Amniotic stem cell (primary cell): ENCODE measurements at places on chromosomes 1 and 21.

DNA sequence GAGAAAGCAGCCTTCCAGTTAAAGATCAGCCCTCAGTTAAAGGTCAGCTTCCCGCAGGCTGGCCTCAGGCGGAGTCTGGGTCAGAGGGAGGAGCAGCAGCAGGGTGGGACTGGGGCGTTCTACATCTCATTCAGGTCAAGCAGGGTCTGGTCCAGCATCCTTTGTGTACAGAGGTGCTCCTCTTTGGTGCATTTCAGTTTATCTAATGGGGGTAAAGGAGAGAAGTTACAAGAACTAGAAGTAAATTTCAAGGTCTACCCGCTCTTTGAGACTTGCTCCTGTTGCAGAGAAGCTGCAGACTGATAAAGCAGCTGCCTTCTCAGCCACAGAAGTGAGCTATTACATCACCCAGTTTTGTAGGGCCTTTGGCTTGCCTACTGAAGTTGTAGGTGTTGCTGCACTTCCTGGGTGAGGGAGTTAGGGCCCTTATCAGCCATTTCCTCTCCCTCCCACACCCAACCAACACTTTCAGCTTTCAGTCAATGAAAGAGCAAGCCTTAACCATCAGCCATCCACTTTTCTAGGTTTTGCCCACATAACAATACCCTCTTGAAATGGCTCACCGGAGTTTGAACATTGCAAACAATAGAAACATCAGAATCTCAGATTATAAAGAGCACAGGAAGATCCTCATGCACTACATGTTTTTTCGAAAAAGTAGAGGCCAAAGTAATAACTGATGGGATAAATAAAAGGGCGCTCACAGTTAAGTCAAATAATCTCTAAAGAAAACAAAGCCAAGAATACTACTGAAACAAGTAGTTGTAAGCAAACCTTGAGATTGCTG, 2.8 kb upstream of the NUP210L start:
- no peak for DNase-seq

DNA sequence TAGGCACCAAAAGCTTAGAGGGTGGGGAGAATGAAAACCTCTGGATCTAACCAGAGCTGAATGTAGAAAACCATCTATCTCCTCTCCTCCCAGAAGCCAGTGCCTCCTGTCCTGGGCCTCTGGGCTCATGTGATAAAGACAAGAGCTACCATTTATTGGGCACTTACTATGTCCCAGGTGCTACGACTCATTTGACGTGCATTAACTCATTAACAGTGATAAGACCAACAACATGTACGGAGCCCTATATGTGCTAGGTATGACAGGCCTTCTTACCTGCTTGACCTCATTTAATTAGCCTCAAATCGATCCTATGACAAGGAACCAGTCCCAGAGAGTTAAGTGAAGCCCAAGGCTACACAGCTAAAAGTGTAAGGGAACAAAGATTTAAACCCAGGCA, 19.7 kb downstream of the CAPZB start:
- no peak for DNase-seq

- DNase-seq, result no peak
Observed at GRCh38 chr1:11051781-11052511, 4.9 kb upstream of the MASP2 start.

DNA sequence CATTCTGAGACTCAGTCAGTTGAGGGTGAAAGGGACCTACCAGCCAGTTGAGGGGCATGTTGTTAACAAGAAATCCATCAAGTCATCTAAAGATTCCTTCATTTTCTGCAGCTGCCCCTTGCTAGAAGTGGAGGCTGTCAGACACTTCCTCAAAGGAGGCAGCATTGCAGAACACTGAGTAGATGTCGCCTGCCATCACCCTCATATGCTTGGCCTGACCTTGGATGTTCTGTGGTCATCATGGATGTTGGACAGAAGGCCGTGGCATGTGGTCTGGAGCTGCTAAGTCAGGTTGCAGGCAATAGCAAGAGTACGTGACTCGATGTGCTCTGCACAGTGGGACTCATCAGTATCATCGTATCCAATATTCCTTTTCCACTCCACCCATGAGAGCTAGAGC, 70.6 kb downstream of the GATAD2B start:
- DNase-seq, result no peak

DNA sequence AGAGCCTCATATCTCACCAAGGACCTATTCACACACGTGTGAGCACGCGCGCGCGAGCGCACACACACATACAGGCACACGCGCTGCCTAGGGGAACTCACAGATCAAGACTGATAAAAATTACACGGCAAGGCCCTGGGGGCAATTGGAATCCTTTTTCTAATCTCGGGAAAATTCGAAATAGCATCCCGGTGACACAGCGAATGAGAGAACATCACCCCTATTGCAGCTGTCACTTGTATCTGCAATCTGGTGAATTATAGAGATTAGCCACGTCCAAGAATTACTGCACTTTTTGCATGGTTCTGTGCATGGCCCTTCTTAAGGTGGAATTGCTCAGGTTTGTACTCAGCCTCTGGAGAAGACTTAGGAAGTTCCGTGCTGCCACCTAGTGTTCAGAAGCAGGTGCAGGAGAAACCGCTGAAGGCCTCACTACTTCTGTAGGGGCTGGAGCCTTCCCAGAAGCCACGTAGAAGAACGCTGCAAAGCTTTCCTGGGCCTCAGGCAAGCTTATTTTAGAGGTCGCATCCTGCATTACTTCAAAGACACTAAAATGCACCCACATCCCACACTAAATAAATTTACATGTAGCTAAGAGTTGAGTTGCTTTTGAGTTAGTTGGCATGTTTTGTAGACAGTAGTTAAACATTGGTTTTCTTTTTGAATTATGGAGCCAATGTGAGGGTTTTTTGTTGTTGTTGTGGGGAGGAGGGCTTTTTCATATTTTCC, 229.2 kb upstream of the CAMK1G start:
- peak; percentile 82 for DNase-seq

DNA sequence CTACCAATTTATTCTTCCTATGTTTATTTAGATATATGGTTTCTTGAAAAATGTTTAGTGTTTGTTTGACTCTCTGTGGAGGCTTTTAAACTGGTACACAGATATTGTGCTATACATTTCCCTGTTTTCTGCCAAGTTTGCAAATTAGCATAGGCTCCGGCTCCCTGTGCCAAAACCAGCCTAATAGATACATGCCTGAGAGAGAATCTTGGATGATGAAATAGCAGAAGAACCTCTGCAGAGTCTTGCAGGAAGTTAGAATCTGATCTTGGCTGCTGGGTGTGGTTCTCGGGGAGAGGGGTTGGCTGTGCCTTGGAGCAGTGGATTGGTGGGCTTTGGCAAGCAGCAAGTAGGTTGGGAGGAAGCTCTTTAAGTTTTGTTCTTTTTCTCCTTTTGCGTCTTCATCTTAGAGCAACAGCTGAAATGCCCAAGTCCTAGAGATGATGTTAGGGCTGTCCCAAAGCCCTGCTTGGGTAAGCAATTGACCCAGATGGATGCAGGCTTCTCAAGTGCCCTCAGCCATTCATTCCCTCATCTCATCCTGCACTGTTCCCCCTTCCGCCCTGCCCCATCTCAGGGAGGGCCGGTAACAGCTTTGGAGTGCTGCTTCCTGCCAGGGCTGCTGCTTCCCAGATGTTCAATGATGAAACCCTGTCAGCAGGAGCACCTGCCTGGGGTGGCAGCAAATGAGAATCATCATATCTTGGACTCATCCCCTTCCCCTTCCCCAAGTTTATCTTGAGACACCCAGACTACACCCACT, 9.3 kb downstream of the PLA2G2A start:
- no peak for DNase-seq

DNA sequence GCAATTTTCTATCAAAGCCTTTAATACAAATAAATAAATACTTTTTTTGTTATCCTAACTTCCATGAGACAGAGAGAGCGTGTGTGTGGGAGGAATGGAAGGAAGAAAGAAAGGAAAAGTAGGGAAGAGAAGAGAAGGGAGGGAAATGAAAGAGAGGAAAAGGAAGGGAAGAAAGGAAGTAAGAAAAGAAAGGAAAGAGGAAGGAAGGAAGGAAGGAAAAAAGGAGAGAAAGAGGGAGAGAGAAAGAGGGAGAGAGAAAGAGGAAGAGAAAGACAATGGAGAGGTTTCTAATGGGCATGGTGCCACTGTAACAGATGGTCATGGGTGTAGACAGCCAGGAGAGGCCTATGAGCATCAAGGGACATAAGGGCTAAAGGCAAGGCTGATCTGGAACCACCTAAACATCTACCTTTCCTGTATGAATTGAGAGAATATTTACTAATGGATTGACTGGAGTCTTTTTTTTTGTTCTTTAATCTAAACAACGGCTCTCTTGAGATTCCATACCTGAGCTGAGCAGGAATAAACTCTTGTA, 234.9 kb downstream of the PTPRC start:
- DNase-seq, result no peak

DNA sequence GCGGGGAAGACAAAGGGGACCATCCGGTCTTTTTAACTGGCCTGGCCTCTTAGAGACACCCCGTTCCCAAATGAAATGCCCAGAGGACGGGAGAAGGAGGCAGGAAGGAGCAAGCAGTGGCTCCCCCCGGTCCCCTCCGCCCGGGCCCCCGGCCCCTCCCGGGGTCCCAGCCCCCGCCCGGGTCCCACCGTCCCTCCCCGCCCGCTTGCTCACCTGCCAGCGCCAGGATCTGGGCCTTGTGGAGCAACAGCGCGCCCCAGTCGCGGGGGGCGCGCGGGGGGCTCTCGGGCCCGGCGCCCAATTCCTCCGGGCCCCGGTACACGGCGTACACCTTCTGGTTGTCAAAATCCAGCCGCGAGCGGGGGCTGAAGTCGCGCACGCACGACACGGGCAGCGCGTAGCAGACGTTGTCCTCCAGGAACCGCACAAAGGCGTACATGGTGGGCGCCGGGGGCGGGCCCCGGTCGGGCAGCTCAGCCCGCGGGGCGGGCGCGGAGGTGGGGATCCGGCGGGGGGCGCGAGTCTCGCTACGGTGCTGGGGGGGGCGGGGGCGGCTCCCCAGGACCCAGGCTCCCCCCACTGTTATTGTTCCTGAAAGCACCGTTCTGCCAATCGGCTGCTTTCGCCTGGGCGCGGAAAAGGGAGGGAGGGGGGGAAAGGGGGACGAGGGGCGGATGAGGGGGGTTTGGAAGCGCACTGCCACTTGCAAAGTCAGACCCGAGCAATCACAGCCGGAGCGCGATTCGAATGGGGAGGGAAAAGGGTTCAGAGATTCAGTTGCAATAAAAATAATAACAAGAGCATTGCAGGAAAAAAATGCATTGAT, at the start of gene BEND5:
Gene BEND5 (minus strand): TSS at position 499 of the 826 bp plus-strand sequence. CDS start 60 bp downstream, at position 439.
- DNase-seq, result no peak

DNA sequence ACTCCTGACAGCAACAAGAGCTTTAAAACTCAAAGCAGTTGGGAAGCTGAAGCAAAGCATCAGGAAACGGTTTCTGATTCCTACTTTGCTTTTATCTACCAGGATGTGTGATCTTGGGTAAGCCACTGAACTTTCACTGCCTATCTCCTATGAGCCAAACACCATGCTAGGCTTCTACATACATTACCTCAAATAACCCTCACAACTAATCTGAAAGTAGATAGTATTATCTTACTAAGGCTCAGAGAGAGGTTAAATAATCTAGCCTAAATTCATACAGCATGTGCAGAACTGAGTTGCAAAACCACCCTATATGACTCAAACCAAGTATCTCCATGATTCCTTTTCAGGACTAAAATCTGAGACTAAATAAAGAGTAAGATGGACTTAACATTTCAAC, 83.8 kb downstream of the EVI5 start:
- no peak for DNase-seq

DNA sequence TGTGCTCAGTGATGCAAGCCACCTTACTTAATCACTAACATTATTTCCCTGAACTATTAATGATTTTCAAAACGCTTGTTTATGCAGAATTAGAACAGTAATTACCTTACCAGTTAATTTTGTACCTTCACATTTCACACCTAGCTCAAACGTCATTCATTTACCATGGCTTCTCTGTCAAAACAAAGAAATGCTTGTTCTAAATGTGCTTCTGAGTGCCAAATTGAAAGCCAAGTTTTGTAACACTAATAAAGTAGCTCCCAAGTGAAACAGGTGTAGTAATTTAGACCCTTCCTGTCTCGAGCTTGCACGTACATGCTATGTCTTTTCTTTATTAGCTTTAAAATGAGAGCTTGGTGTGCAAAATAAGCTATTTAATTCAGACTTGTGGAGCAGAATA, 533.7 kb upstream of the PKN2 start:
- DNase-seq, result no peak

DNA sequence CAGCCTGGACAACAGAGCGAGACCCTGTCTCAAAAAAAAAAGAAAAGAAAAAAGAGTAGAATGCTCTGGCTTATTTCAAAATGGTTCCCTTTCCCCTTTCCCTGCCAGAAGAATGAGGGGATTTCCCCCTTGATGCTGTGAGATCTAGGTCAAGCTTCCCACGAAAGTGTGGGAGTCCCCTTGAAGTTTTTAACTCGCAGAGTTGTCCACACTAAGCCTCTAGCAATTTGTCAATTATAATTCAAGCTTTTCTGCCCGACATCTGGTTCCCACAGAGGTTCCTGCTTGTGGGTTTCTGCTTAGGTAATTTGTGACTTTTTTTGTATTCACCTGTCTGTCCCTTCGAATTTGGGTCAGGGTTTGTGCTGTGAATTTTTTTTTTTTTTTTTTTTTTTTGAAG, 62.8 kb downstream of the ZFYVE9 start:
- DNase-seq, result no peak

- no peak for DNase-seq
Observed at GRCh38 chr1:91731815-91732214, 154.1 kb downstream of the TGFBR3 start.

- no peak for DNase-seq
Observed at GRCh38 chr1:42886046-42886739, 39.8 kb downstream of the ZNF691 start.

DNA sequence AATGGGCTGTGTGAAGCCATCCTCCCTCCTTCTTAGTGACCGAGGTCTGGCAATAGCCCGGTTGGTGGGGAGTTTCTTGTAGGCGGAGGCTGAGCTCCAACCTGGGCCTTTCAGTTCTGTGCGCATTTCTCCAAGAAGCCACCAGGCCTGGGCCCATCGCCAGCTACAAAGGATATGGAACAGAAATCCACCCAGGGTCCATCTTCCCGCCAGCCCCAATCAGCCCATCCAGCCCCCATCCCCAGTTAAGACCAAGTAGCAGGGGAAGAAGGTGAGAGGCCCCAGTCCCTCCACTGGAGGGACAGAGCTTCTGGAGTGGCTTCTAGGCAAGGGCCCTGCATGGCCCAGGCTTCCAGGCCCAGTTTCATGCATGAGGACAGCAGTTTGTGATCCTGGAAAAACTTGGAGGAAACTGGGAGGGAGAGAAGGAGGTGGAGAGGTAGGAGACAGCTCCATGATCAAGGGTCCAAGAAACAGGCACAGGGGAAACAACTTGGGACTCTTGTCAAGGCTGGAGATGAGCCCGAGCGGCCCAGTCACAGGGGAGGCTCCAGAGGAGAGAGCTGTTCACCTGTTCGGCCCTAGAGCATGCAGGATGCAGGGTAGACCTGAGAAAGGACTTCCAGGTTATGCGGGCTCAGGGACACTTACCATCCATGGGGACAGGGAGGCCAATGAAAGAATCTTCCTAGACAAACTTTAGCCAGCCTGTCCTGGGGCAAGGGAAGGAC, 261.2 kb downstream of the PTPRU start:
- DNase-seq, result no peak

GRCh38 chr1:87279966-87280535, 48.6 kb upstream of the LMO4 start:
- no peak for DNase-seq
